ENCODE measurements at places on chromosomes 4 and X.
A peak's percentile ranks its signal among the peaks of the same experiment; 100 is the strongest.

- no peak for DNase-seq
These were observed 340.1 kb upstream of the NR3C2 start for GRCh38 chr4:148782284-148782683.

DNA sequence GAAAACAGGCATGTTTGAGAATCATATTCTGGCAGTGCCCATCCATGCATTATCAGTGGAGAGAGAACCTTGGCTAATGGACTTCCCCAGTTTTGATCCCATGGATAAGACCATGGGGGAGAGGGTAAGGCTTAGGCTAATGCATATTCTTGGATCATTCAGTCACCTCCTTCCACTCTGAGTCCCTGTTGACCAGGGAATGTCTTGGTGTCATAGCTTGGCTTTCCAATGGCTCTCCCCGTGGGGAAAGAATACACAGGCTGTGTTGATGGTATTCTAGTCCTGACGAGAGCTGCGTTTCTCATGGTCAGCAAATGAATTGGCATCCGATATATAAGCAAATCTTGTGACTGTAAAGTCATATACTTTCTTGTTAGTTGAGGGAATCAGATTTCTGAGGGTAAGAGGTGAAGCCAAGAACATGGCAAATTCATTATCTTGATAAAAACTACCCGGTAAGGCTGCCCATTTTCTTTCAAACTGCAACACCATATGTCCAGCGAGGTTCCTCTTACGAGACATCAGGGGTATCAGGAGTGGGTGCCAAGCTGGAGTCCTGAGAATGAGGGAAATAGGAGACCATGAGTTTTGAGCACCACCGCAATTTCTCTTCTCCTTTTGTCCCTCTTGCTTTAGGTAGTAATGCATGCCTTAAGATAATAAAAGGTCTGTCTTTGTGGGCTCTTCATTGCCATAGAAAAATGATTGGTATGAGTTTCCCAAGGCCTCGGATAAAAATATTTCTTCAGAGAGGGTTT is 18.0 kb downstream of the RHOH start:
- no peak for DNase-seq

- DNase-seq = no peak
These were observed 472.7 kb downstream of the ARAP2 start for GRCh38 chr4:35771571-35771970.

DNA sequence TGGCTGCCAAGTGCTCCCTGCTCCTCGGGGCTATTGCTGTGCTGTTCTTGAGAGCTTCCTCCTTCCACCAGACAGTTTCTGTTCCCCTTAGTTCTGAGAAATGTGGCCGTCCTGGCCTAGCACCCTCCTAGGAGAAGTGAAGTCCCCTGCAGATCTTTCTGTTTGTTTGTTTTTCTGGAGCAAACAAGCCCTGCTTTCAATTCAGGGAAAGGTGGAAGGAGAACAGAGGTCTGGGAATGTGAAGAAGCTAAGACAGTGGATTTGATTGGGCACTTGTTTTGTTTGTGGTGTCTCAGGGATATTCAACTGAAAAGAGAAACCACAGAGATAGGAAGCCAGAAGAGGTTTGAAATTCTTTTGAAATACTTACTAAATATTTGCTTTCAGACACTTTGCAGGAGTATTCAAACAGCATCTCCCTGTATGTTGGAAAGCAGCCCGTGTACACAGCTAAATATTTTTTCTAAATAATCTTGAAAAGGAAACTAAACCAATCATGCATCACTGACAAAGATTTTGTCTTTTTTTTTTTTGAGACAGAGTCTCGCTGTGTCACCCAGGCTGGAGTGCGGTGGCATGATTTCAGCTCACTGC is 36.5 kb upstream of the PPM1K start:
- DNase-seq = no peak

DNA sequence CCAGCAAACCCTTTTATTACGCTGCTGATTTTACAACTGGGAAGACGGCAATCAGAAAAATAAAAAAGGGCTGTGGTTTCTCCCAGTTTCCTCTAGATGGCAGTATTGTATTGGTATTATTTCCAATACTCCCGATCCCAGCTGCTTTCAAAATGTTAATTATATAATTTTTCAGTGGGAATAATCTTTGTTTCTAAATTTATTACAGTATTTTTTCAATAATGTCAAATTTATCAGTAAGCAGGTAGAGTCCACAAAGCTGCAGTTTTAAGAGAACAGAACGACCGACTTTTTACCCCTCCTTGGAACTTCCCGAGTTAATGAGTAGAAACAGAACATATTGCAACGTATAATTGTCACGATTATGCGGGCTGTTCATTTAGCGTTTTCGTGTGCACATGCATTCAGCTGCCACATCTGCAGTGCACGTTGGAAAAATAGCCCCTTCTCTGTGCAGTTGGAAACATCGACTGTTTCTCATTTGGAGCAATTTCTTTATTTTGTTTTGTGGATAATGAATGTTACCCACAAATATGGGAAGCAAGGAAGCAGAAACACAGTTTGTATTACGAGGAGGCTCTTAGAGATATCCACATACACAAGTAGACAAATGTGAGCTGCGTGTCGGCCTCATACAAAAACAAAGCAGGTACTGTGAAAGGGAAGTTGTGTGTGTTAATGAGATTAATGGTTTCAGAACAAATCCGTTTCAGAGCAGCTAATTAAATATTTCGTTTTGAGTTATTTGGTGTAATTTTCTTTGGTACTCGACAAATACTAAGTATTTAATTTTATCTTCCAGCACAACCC is 188.0 kb downstream of the STIM2 start:
- DNase-seq = no peak

DNA sequence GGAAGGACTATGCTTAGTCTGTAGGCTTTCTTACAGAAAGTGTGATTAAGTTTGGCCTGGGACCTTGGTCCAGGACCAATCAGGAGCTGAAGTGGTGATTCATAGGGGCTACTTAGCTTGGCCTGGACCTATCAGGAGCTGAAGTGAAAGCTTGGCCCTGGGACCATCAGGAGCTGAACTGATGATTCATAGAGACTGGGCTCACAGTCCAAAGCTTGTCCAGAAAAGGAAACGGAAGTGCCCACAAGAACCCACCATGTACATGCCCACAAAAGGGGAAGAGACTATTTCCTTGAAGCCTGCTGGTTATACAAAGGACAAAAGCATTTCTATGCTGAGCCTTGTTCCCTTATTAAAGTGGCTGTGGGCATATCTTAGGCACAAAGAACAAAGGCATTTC is 12.6 kb downstream of the TENT5D start:
- DNase-seq = no peak

- no peak for DNase-seq
These were observed 308.5 kb upstream of the AADAT start for GRCh38 chr4:170398218-170398617.

DNA sequence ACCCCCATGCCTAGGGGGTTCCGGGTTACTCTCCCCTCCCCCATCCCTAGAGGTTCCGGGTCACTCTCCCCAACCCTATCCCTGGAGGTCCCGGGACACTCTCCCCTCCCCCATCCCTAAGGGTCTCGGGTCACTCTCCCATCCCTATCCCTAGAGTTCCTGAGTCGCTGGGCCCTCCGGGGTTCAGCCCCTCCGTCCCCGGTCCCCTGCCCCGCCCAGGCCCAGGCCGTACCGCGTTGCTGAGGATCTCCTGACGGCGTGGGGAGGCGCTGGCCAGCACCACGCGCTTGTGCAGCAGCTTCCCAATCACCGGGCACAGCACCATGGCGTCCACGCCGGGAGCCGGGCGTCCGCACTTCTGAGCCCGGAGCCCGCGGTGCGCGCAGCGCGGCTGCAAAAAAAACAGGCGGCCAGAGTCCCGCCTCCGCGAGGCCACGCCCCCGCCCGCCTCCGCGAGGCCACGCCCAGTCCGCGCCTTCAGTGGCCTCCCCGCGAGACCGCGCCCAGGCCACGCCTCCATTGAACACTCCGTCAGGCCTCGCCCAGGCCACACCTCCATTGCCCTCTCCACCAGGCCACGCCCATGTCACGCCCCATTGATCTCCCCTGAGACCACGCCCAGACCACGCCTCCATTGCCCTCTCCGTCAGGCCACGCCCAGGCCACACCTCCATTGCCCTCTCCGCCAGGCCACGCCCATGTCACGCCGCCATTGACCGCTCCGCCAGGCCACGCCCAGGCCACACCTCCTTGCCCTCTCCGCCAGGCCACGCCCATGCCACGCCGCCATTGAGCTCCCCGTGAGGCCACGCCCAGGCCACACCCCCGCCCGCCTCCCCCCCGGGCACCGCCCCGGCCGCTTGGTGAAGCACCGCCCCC is at the start of gene ASMTL:
ASMTL (minus strand) TSS at position 394 of the 879 bp plus-strand sequence; CDS start at position 325, 69 bp downstream.
- DNase-seq = peak; percentile 100

- DNase-seq = no peak
These were observed 50.5 kb downstream of the HELT start for GRCh38 chr4:185068837-185069236.

DNA sequence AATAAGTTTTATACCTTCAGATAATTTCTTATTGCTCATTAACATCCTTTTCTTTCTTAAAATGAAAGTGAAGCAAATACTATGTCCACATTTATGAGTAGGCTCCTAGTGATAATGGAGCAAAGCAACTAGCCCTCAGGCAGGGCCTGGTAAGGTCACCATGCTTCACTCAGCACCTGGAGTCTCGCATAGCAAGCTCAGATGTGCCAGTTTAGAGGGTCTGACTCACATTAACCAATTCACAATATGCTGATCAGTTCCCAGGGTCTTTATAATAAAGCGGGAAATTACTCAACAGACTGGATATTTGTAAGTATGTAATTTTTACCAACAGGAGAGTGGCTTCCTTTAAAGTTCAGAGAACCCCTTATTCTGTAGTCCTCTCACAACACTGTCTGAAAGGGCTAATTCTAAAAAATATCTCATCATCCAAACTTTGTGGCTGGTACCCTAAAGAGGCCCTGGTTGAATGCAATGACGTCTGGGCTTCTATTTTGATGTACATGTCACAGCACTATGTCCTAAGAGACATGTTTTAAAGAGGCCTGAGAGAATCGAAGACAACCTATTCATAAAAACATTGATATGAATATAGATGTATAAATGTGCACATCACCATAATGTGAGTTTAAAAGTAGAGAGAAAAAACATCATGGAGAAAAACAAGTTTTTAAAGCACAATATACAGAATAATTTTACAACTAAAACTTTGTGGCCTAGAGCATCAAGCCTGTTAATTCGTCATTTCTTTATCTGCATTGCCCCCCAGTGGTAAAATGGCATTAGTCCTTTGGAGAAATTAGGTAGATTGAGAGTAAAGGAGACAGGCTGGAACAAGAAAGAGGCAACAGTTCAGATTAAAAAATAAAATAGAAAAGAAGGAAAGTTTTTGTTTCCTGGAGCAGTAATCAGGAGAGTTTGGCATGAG is 44.3 kb downstream of the IL21 start:
- no peak for DNase-seq

DNA sequence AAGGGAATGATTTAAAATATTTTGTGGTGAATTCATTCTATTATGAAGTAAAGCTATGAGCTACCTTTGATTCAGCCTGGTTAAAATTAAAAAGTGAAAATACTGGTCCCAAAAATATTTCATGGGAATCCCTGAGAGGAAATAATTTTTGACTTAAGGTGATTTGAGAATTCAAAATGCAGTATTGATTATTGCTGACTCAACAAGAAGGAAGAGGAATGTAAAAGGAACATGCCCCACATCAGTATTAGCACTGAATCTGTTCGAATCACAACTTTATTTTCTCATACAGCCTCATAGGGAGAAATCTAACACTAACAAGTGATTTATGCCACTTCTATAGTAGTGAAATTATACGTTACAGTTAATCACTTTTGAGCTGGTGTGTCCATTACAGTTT is 27.7 kb downstream of the EIF2S3 start:
- DNase-seq = no peak

DNA sequence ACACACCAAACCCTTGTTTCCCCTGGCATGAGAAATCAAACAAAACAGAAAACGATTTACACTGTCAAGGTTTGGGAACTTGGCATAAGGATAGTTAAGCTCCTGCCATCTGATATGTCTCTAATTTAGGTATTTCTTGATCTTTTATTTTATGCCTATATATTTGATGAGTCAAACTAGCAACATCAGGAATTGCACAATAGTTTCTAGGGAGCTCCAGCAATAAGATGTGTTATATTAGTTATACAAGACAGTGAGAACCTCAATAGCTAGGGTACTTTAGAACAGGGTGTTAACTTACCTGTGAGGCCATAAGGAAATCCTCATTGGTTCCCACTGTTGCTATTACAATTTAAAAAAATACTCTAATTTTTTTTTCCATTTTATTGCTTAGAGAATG is 474.2 kb downstream of the GBA3 start:
- no peak for DNase-seq

DNA sequence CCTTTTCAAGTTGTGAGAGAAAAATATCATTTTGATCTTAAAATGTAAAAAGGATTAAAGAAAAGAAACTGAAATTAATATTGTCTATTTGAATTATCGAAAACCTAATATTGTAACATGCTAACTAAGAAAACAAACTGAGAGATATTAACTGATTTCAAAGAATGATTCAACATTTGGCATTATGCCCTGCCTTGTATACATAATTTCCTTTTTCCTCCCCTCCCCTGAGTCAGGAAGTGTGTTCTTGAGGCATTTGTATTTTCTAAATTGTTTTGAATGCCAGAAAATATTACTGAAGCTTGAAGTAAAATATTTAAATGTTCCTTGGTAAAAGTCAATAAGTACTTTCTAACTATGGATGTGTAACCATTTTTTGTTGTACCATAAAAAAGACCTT is 49.4 kb downstream of the RPS6KA3 start:
- no peak for DNase-seq
